Lung (tissue), 17 donors: ENCODE measurements at places on chromosomes 2 and 18. TPM values are rescaled to one million over a fixed set of nuclear protein-coding genes. Genes with fewer than 3 reads are reported as not detected.

The MAIP1 gene
- 8.2 TPM for polyA plus RNA-seq

The LIMS1 gene
- 26.7 TPM for polyA plus RNA-seq

- peak; percentile 27 for DNase-seq
Observed at GRCh38 chr2:173090276-173090877, 14.7 kb downstream of the MAP3K20 start.

GRCh38 chr2:96533292-96534073 lies 3.1 kb upstream of the ARID5A start:
- no peak for DNase-seq

- no peak for DNase-seq
Observed at GRCh38 chr18:12652861-12653401, 5.0 kb downstream of the SPIRE1 start.

- DNase-seq: no peak
Observed at GRCh38 chr2:70936979-70937811, 1.5 kb downstream of the ATP6V1B1 start.

GRCh38 chr2:25492726-25493125 lies 151.0 kb upstream of the DNMT3A start:
- DNase-seq: no peak

DNA sequence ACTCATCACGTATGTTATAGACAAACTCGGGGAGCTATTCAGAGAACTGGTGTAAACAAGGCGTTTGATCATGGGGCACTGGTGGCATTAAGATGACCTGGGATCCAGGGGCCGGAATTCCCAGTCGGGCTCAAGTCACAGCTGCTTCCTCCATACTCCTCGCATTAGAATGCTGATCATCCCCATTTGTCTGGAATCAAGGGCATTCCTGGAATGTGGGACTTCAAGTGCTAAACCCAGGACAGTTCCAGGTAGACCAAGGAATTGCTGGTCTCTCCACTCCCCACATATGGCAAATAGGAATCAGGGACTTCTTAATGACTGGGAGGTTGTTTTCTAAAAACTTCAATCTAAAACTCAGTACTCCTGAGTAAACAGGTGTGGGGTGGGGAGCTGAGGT lies 355.7 kb upstream of the RAB6C start:
- DNase-seq: no peak

- no peak for DNase-seq
Observed at GRCh38 chr2:163943403-163944346, 207.9 kb upstream of the FIGN start.

The CIB4 gene
- not detected for polyA plus RNA-seq

- DNase-seq: no peak
Observed at GRCh38 chr2:239028253-239028619, 180.4 kb downstream of the TWIST2 start.

DNA sequence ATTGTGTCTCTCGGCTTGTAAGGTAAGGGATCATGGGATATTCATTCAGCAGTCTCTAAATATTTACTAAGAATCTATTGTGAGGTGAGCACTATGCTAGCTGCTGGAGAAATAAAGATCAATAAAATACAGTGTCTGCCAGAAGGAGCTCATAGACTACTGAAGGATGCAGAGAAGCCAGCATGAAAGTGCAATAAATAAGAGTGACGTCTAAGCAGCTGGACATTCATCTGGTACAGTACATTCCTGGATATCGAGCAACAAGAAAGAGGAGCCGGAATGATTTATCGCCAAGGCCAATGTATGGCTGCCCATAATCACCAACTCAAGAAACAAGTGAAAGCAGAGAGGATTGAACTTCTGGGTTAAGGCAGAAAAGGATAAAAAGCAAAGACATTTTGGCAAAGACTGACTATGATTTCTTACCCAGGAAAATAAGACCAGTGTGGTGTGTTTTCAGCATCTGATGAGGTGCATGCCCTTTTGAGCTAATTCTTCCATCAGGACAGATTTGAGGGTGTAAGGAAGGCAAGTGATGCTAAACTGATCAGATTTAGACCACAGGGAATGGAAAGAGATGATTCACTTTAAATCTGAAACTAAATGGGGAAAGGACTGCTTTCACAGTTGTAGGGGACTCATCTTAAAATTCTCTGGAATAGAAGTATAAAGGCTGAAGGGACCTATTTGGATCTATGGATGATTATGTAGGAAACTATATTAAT lies 18.7 kb upstream of the LMAN1 start:
- no peak for DNase-seq
